ENCODE measurements at places on chromosomes 3 and 15.
A peak's percentile ranks its signal among the peaks of the same experiment; 100 is the strongest.

DNA sequence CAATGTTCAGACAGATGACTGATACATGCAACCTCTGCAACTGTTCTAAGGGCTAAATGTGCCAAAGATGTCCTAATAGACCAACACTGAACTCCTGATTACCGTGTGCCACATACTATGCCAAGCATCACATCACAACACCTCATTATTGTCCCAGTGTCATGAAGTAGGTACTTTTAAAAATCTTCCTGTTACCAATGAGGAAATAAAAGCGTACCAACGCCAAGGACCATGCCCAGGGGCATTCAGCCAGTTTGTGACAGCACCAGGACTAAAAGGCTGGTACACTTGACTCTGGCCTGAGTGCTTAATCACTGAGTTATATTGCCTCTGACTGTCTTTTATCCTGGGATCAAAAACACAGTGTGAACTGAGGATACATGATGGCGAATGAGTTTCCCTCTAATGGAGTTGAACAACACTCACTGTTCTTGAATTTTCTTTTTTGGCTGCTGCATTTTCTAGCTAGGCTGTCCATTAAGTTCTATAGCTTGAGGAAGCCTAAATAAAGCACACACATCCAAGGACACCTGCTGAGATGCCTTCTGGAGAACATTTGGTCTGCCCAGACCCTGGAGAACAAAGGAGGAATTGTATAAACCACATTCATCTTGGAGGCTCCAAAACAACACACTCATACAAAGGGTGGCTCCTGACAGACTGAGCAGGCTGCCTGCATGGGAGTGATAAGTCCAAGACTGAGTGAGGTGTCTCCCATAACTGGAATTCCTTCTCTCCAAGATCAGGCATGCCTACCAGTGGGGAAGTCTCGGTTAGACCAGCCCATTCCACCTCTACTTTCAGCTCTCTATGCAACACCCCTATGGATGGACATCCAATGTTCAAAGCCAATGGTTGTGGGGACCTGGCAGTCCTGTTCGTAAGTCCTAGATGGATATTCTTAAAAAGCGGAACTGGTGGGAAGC is 126.7 kb upstream of the PRICKLE2 start:
- DNase-seq = peak; percentile 66

GRCh38 chr3:187618722-187619121 is 51.5 kb downstream of the SST start:
- no peak for DNase-seq

DNA sequence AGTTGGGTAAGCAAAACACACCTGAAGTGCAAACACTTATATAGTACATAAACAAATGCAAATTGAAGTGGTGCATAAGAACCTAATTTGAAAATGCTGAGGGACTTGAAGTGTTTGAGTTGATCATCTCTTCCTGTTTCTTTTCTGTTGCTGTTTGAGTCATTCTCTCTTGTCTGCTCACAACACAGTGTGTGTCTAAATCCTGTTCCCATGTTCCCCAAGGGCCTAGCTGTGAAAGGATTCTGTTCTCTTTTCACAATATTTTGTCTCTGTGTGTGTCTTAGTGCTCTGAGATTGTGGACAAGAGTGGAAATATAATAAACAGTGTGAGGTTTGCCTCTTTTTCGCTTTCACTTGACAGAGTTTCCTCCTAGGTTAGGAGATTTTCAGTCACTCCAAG is 6.1 kb downstream of the CD96 start:
- no peak for DNase-seq

DNA sequence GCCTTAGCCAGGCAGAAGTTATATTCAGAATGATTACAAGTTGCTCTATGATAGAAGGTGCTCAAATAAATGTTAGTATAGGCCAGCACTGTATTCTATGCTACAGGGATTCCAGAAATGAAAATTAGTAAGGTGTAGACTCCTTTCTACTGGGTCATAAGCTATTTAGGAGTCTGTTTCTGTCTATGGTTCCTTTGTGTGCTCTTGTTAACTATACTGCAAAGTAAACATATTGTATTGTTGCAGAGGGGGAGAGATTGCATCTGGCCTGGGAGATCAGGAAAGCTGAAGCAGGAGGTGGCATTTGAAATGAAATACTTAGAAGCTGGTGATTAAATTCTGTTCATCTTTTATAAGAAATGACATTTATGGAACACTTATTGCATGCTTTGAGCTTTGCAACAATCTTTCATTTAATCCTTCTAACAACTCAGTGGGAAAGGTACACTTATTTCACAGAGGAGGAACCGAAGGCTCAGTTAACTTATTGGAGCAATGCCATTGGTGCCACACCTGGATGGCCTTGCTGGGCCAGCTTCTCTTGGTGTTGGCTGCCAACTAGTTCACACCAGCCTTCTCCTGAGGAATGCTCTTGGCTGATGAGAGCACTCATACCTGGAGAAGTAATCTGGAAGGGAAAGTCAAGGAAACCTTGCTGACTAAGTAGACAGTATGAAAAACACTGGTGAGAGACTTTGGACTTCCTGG is 39.1 kb downstream of the ABHD5 start:
- no peak for DNase-seq

GRCh38 chr3:45153658-45154437 is 7.7 kb upstream of the CDCP1 start:
- DNase-seq = peak; percentile 63

DNA sequence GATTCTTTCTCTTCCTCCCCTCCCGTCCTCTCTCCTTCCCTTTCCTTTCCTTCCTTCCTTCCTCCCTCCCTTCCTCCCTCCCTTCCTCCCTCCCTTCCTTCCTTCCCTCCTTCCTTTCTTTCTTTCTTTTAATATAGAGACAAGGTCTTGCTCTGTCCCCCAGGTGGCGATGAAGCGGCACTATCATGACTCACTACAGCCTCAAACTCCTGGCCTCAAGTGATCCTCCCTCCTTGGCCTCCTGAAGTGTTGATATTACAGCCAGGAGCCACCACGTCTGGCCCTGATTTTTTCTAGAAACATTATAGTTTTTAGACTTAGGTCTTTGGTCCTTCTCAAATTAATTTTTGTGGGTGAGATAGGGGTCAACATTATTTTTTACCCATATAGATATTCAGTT is 15.5 kb downstream of the GRM2 start:
- DNase-seq = no peak

GRCh38 chr15:89128320-89129122 is 40.3 kb downstream of the ABHD2 start:
- DNase-seq = no peak

- DNase-seq = no peak
These were observed 144.0 kb downstream of the SEMA6D start for GRCh38 chr15:47861111-47861903.

DNA sequence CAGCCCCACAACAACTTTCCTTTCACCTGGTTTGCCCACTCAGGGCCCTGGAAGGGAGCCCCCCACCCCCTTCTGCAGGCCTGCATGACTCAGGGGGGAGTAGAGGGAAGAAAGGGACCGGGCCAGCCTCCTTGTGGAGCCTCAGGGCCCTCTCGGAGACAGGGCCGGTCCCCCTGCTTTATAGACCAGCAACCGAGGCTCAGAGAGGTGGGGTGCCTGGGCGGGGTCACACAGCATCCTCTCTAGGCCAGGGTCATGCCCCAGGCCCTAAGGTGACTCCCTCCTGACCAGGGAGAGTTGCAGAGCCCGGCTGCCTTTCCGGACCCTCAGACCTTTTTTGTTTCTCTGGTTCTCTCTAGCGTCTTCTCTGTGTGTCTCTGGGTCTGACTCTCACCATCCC is 211.3 kb downstream of the TBC1D2B start:
- DNase-seq = no peak

- DNase-seq = no peak
These were observed 370.5 kb downstream of the CTNNB1 start for GRCh38 chr3:41569632-41570305.

DNA sequence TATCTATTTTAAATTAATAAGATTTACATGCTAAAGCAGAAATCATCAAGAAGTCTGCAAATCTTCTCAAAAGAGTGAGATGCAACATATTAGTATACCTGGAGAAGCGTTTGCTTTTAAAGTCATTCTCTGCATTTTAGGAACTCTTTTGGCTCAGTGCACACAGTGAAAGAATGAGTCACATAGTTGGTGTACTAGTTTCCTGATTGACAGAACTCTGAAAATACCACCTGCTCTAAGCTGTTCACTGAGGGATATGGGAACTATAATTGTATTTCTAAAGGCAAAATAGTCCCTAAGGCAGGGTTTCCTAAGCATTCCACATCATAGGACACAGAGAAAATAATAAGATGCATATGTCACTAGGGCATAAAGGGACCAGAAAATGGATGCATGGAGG is 838.5 kb downstream of the DIPK2A start:
- no peak for DNase-seq

DNA sequence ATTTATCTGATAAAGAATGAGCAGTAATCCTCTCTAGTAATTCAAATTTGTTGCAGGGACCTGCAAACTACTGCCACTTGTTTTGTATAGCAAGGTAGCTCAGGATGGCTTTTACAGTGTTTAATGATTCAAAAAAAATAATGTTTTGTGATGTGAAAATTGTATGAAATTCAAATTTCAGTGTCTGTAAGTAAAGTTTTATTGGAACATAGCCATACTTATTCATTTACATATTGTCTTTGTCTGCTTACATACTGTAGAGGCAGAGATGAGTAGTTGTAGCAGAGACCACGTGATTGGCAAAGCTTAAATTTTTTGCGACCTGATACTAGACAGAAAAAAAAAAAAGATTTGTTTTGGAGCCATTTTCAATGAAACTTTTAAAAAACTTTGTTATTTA is 6.5 kb upstream of the UTS2B start:
- DNase-seq = no peak

GRCh38 chr15:72358650-72359171 is 17.1 kb downstream of the HEXA start:
- peak; percentile 24 for DNase-seq
